ENCODE measurements at places on chromosomes 3 and 15.

DNA sequence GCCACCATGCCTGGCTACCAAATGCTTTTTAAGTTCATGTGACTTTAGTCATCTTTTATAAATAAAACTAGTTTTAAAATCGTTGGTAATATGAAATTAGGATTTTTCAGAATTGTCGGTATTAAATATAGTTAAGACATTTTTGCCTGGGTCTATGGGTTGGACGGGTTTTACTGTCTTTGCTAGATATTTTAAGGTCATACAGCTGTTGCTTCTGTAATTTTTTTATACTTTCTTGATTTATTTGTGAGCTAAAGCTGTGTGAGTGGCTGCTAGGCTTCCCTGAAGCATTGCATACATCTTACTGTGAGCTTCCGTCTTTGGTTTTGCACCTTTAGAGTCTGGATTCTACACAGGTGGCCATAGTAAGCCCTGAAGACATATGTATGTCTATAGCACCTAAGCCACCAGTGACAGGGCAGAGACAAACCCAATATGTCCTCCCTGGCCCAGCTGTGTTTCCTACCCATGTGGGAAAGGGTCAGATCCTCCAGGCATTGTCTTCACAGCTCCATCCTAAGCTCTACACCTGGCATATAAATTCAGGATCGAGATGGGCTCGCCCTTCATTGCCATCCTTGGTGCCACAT, 16.6 kb upstream of the ZNF710 start:
- DNase-seq = no peak

GRCh38 chr15:70308735-70309434, 211.2 kb upstream of the TLE3 start:
- no peak for DNase-seq

DNA sequence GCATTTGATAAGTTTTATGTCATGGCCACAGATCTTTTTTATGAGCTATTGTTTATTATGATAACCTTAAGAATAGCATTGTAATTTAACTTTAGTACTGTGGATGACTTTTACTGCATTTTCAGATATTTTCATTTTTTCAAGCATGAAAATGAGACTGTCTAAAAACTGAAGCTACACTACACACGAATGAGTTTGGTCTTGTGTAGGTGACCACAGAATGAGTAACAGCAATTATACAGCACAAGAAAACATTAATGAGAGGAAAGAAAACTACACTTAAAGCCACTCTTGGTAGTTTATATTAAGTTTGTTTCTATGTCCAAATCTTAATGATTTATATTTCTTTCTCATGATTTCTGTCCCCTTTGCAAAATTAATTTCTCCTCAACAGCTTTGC, 809.2 kb downstream of the NAALADL2 start:
- DNase-seq = no peak

DNA sequence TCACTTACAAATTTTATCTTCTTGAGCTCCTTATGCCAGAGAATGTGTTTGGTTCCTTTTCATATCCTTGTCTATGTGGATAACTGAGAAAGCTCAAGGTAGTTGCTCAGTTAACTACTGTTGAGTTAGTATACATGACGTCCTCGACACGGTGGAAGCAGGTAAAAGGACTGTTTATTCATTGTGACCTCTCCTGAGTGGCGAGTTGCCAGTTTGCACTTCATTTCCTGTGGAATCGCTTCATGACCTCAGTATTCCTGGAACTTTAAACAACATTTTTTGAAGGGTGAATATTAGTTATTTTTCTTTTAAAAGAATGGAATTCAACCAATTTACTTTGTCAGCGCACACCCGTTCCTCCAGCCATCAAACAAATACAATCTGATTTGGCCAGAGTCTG, 1.2 kb upstream of the TPRG1 start:
- no peak for DNase-seq

DNA sequence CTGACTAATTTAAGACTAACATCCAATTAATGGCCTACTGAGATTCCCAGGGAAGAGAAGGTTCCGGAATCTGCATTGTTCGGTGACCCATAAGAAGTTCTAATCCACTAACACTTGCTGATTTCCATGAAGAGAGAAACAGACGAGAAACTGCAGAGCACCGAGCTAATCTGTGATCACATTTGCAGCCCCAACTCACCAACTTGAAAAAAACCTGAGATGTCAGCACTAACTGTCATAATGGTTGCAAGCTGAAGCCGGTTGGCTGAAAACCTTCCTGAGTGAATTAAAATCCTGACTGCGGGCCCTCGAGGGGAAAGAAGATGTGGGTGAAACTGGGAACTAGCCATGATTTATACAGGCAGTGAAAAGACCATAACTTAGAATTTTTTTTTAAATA, 204.8 kb upstream of the IGF1R start:
- DNase-seq = no peak

DNA sequence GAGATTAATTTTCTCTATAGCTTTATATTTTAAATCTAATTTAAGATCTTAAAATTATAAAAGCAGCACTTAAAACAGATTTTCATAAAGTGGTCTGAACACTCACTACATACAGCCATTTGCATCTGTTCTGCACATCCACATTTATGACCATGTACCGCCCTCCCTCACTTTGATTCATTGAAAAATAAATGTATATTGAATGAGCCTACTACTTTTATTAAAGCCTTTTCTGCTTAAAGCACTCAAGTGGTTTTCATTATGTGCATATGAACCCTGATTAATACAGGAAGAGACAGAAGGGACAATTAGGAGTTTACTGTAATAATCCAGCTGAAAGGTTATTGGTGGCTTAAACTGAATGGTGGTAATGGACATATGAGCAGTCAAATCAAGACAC, 129.4 kb downstream of the DLG1 start:
- no peak for DNase-seq

GRCh38 chr15:77347197-77347596, 72.7 kb downstream of the PEAK1 start:
- DNase-seq = no peak

DNA sequence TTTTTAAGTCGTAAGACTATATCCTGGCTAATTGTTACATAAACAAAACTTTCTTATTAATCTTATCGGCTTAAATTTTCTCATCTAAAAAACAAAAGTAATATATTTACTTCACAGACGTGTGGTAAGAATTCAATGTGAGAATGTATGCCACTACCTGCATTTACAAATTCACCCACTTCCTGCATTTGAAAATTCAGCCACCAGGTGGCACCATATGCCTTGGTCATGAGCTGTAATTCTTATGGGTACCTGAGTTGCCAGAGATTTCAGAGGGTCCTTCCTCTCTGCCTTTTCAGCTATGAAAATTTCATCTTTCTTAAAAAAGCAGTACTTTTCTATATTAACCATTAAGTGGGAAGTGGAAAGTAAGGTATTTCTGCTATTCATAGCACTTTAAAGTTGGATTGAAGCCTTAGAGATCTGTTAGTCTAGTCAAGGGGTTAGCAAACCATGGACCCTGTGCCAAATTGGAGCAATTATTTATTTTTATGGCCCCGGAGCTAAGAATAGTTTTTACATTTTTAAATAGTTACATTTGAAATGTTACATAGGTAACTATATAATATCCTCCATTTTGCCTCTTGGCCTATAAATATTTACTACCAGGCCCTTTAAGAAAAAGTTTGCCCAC, 127.8 kb downstream of the HCN4 start:
- no peak for DNase-seq

- no peak for DNase-seq
Observed at GRCh38 chr3:65945480-65945879, 93.2 kb downstream of the MAGI1 start.

GRCh38 chr3:172627057-172627809, 83.6 kb downstream of the NCEH1 start:
- DNase-seq = no peak

GRCh38 chr3:47452453-47453215, 23.1 kb downstream of the SCAP start:
- DNase-seq = no peak

DNA sequence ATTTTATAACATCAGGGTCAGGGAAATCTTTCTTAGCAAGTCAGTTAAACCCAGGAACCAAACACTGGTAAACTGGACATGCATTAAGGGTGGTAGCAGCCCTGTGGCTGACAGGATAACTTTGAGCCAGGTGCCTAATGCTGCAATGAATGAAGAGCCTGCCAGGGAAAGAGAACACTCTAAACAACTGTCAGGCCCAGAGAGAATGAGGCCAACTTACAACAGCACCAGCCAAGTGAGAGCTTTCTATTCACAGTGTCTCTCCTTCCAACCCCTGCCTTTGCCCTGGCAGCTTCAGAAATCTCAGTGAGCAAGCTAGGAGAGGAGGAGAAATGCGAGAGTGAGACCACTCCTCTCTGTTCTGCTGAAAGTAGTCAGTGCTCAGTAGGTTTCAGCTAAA, 50.4 kb upstream of the ATP2C1 start:
- DNase-seq = no peak

- DNase-seq = no peak
Observed at GRCh38 chr3:138401834-138402233, 32.6 kb upstream of the ESYT3 start.

- no peak for DNase-seq
Observed at GRCh38 chr3:88312256-88312655, 162.5 kb downstream of the C3orf38 start.

GRCh38 chr3:2727610-2728318, 382.4 kb downstream of the IL5RA start:
- DNase-seq = no peak

DNA sequence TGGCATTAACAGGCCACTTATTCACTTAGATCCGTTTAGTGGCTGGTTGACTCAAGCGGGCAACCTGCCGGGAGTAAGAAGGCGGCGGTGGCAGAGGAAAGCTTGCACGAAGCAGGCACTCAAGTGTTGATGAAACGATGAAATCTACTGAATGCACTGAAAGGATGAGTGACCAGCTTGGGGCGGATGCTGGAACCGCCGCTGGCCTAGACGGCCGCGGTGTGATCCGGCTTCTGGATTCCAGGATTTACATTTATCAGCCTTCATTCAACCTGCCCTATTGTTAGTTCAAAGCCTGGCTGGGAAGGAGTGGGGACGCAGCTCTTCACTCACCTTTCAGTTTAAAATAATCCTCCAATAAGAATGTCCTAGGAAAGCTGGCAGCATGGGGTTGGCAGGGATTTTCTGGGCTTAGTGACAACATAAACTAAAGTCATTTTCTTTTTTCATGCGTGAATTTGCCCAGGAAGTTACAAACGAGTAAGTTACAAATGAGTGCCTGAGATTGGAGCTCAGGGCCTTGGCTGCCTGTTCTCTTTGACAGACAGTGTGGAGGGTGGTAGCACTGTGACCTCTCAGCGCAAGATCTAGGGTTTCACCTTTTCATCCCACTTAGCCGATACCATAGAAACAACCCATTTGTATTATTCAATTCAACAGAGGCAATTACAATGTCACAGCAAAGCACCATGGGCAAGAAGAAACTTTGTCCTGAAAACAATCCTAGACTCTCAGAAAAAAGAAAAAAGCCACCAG, 1.1 kb upstream of the PLCH1 start:
- no peak for DNase-seq

- no peak for DNase-seq
Observed at GRCh38 chr3:93855401-93855800, 118.3 kb downstream of the PROS1 start.

DNA sequence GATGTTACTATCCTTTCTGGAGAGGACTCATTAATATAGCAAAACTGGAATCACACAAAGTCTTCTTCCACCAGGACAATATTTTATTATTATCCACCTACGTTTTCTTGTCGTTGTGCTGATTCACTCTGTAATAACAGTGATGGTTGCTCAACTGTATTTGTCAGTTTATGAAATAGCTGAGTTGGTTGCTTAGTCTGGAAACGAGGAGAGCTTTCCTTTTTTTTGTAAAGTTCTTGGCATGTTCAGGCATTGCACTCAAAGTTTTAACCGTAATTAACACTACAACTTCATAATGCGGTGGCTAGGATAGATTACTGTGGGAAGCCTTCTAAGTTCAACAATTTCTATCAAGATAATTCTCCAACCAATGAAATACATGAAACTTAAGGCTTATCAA, 131.2 kb downstream of the RAP2B start:
- DNase-seq = no peak

DNA sequence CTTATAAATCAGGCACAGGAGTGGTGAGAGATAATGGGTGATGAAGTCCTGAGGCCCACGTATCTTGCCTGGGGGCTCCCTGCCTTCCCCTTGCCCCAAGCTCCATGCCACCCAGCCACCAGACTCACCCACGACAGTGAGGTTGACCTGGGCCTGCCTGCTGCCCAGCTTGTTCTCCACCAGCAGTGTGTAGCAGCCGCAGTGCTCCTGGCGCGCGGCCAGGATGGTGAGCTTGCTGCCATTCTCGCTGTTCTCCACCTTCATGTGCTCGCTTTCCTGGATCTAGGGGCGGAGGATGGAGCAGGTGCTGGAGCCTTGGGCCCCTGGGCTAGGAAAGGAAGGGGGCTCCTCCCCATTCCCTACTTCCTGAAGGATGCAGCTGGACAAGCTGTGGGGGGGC, 79.1 kb upstream of the HACD2 start:
- DNase-seq = no peak
